ENCODE measurements at places on chromosomes 16 and 17.

- DNase-seq = peak; percentile 24
These were observed 6.9 kb downstream of the USP6 start for GRCh38 chr17:5122586-5123342.

DNA sequence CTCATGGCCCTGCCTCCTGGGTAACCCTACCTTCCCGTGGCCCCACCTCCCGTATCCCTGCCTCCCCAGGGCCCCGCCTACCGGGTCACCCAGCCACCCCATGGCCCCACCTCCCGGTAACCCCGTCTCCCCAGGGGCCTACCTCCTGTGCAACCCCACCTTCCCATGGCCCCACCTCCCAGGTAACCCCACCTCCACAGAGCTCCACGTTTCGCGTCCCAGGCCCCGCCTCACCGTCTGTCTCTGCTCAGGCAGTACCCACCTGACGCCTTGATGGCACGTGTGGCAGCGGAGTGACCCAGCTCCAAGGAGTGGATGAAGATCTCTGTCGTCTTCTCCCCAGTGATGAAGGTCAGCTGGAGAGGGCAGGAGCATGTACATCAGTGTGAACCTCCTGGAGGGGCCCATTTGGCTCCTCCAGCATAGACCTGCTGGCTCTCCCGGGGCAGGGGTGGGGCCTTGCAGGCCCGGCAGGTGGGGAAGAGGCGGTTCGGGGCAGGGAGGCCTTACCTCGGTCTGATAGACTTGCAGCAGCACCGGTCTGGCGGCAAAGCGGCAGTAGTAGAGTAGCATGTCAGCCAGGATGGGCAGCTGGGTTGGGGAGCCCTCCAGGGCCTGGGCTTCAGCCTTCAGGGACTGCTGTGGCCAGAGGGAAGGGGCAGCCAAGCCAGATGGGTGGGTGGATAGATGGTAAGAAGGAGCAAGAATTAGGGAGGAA, 18.7 kb upstream of the PIK3R6 start:
- no peak for DNase-seq

- DNase-seq = peak; percentile 99
These were observed at the start of gene CYLD for GRCh38 chr16:50741781-50742575. Gene CYLD (plus strand): TSS chr16:50742086. CDS start chr16:50749699, 7,613 bp downstream.

DNA sequence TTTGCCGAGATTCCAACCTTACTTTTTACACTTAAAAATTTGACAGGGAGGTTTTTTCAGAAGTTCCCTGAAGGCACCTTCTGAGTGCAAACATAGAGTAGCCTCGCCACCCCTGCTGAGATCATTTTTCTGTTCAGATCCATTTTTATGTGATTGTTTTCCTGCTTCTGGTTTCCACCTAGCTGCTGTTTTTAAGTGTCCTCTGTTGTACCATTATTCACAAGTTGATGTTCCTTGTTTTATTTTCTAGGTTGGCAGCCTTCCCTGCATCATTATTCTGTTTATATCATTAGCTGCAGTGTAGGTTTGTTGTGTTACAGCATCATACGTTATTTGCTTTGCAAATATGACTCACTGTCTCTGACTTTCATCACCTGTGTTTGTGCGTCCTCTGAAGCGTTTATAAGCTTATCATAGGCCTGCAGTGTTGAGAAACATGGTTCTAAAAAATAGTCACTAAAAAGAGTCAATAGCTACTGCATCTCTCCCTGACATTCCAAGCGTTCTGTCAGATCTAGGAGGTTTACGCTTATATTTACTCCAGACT, 116.9 kb upstream of the CLEC3A start:
- DNase-seq = no peak

GRCh38 chr17:29252101-29252791, 5.6 kb downstream of the CRYBA1 start:
- peak; percentile 15 for DNase-seq

DNA sequence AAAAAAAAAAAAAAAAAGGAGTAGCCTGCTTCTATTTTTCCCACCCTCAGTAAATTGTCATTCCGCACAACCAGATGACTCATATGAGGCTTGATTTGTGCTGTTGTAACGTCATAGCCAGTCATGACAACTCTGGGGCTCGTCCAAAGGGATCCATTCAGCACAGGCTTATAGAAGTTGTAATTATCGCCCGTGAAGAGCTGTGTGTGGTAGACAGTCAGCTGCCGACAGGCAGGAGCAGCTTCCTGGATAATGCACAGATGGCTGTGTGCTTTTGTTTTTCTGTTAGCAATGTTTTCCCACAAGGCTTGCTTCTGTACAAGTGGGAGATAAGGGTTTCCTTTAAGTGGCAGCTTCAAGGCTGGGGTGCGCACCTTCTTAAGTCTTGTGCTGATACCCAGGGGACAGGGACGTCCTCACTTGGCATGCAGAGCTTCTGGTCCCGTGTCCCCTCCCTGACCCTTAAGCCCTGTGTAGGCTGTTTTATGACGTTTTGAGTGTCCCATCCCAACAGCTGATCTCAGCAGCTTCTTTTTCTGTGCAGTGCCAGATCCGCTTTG, 26.0 kb downstream of the SNX29 start:
- DNase-seq = peak; percentile 57

- peak; percentile 38 for DNase-seq
These were observed 415 bp upstream of the FOXF1 start for GRCh38 chr16:86509759-86510464.

DNA sequence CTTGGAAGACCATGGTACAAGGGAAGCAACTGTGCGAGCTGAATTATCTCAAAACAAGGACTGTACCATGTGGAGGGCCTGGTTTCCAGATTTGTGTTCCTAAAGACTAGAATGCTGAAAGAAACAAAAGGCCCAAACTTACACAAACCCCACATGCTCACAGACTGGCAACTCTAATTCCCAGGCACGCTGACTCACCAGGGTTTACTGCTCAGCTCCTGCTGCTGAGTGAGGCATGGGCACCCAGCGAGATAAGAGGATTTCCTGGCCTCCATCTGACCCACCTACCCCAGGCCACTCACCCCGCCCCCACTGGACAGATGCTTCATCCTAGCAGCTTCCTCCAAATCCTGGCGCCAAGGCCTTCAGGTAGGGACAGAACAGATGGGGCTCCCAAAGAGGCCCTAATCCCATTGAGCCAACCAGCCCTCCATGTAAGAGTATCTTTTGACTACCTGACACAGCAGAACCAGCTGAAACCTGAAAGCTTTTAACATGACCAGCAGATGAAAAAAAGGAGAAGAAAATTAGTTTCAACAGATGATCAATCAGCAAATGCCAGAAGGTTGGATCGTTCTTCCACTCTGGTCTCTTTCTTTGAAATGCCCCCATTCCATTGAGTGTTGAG, 33.9 kb downstream of the DCUN1D3 start:
- peak; percentile 84 for DNase-seq

GRCh38 chr16:635573-636205, 416 bp downstream of the METTL26 start:
- no peak for DNase-seq

DNA sequence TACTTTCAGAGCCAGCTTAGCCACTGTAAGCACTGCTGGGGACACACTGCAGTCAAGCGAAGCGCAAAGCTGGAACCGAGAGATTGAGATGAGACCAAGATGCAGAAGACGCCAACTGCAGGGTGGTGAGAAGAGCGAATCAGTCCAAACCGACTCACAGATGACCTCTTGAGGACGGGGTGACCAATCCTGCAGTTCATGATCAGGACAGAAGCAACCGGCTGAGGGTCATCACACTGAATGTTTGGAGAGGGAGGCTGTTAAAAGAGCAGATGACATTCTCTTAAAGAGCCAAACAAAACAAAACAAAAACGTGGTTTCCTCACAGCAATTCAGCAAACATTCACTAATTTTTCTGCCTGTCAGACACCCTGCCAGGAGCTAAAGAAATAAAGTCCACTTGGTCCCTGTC, 8.5 kb downstream of the HASPIN start:
- no peak for DNase-seq

DNA sequence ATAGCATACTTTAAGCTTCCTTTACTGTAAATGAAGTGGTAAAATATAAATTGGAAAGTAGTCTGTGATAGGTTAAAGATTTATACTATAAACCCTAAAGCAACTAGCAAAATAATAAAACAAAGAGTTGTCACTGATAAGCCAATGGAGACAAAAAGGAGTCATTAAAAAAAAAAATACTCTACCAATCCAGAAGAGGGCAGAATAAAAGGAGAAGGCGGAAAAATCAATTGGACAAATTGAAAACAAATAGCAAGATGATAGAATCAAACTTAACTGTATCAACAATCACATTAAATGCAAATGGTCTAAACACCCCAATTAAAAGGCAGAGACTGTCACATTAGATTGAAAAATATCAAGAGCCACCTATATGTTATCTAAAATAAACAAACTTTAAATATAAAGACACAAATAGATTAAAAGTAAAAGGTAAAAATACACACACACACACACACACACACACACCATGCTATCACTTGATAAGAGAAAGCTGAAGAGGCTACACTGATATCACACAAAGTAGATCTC, 71.8 kb downstream of the CACNG1 start:
- no peak for DNase-seq

DNA sequence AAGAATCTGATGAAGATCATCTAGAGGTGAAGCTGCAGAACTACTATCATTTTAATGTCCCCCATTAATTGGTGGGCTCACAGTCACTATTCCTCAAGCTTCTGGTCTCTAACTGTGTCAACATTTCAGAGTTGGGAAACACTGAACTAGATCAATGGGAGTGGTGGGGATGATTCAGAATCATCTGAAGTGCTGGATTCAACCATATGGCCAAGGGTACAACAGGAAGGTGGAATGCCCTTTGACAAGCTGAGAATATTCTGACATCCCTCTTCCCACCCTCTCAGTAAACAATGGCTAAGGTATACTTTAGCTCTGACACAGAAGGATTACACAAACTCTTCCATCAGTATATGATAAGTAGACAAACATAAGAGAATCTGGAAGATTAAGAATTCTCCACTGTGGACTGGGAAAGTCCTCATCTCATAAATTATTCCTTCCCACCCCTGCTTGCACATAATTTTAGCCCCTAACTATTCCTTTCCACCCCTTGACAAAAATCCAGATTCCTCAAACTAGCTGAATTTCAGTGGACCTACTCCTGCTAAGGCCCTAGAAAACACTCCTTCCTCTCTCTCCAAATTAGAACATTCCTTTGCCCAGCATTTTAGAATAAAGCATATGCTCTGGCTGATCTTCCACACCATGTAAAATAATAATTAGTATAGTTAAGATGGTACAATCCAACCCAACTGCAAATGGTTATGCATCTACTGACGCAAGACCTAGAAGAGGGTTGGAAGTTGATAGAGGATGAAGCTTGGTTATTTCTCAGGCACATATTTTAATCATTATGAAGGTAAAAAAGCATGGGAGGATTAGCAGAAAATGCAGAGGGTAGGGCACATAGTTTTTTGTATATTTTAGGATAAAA, 16.3 kb upstream of the RFFL start:
- DNase-seq = no peak
